GM12864 (cell line): ENCODE measurements at places on chromosomes 1 and 21.

GRCh38 chr1:89633800-89634625 lies 1.1 kb downstream of the LRRC8C start:
- no peak for DNase-seq

DNA sequence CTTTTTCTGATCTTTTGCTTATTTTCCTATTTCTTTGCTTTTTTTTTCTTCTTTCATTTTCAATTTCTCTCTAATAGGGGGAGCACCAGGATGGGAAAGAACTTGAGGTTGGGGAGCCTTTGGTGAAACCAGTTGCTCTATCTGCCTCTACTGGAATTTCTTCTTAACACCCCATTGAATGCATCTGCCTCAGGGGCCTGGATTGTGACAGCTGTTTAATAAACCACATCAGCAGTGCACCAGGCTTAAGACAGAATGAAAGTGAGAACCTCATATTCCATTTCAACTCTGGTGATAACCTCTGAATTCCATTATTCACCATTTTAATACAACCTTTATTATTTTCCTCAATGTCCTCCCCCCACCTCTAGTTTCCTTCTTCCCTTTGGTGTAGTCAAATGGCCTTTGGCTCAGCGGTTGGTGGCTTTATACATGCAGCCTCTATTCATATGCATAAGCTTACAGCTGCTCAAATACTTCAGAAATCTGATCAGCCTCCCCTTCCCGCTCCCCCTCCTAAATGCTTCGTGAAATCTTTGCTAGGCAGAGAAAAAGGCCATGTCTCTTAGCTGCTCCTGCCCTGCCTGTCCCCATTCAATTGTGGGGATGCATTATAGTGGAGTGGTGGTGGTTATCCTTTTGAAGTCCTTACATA lies 537.3 kb upstream of the PLXNA2 start:
- no peak for DNase-seq

GRCh38 chr1:36295390-36295789 lies 10.8 kb upstream of the SH3D21 start:
- DNase-seq = no peak

DNA sequence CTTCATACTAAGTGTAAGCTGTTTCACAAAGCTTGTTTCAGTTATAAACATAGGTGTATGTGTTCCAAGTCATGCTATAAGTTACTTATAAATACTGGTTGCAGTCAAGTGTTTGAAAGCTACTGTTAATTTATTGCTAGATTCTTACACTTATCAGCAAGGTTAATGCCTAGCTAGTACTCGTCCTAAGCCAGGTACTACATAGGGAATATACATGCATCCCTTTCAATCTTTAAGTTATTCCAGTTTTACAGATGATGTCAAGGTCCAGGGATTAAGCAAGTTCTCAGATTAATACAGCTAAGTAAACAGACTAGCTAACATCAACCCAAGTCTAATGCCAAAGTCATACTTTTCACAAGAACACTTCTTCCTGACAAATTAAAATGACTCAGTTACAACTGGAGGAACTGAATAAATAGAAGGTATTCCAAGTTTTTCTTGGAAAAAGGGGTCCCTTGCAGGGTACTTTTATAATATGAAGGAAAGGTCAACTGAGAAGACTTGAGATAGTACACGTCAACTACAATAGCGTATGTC lies 652.2 kb upstream of the USP24 start:
- DNase-seq = no peak

- DNase-seq = no peak
These were observed 656.9 kb downstream of the PTPRU start for GRCh38 chr1:29893046-29893723.

DNA sequence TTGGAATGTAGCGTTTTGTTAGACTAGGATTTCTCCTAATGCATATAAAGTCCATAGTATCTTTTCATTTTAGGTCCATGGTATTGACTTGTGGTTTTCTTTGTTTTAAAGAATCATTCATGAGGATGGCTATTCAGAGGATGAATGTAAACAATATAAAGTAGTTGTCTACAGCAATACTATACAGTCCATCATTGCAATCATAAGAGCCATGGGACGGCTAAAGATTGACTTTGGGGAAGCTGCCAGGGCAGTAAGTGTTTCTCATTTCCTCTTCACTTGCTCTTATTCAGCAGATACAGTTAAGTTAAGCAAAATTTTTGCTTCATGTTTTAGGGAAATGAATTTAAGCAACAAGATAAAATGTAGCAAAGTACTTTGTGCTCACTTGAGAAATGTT lies 25.4 kb downstream of the GNAI3 start:
- no peak for DNase-seq

GRCh38 chr1:182993746-182994145 lies 29.5 kb upstream of the LAMC1 start:
- no peak for DNase-seq

GRCh38 chr1:151281225-151281968 lies 702 bp upstream of the ZNF687 start:
- peak; percentile 92 for DNase-seq

DNA sequence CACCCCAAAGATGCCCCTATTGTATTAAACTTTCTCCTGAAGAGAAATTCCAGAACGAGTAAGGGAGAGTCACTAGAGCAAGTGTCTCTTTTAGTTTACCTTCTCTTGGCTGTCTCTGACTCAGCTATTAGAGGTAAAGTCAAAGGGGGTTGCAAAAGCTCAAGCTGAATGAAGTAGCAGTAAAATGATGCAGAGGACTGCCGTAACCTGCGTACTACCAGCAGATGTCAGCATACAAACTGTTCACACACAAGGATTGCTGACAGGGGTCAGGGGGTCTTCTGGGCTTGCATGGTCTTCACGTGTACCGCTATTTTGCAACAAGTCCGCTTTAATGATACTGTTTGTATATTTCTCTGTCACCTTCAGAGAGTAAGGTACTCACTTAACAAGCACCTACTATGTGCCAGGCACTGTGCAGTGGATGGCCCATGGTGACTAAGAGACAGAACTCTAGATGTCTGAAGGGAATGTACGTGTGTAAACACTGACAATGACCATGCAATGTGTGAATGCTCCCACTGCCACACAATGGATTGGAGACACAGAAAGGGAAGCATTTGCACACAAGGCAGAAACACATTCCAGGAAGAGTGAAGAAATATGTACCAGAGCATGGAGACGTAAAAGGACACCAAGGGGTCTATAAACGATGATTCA lies 34.9 kb downstream of the CHML start:
- no peak for DNase-seq

- no peak for DNase-seq
These were observed 11.5 kb upstream of the AIM2 start for GRCh38 chr1:159088050-159088449.

- DNase-seq = no peak
These were observed 1526.5 kb upstream of the TPTE start for GRCh38 chr21:8994640-8995511.

- no peak for DNase-seq
These were observed 96.6 kb downstream of the DDX20 start for GRCh38 chr1:111852261-111852721.

DNA sequence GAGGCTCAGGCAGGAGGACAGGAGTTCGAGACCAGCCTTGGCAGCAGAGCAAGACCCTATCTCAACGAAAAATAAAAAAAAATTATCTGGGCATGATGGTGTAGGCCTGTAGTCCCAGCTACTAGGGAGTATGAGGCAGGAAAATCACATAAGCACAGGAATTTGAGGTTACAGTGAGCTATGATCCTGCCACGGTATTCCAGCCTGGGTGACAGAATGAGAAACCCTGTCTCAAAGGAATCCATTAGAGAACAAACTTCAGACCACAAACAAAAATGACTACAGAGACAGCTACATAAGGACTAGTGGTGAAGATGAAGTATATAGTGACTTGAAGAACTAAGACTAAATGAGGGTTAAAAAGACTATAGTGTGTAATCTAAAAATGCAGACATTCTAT lies 233.1 kb downstream of the RERE start:
- DNase-seq = no peak

DNA sequence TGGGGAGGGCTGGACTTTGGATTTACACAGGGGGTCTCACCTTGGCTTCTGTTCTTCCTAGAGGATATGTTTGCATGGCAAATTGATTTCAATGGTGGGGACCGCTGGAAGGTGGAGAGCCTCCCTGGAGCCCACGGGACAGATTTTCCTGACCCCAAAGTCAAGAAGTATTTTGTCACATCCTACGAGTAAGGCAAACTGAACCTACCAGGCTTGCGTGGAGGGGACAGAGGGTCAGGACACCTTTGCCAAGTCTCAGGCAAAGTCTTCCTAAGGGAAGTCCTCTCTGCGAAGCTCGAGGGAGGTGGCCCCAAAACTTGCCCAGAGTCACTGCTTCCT lies 7.2 kb downstream of the FBXO6 start:
- DNase-seq = no peak

- no peak for DNase-seq
These were observed 116.7 kb downstream of the XCL2 start for GRCh38 chr1:168427051-168427450.

DNA sequence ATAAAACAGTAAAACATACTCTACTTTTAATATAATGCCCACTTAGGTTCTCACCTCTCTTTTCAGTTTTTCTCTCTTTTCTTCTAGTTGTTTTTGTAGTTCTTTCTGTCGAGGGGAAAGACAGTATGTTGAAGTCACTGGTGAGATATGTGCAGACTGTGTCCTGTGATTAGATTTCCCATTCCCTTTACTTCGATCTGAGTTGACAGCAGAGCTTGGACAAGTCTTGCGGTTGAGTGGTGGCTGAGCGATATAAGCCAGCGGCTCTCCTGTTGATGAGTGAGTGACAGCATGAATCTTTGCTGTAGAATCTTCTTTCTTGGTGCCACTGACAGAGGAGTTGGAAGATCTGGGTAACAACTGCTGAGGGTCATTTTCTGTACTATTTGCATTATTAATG lies 6.0 kb downstream of the CCDC181 start:
- DNase-seq = no peak

GRCh38 chr1:220527908-220528678 lies at the start of gene MARK1:
TSS of gene MARK1 (plus strand) at chr1:220528136. CDS start at chr1:220528823, 687 bp downstream.
- DNase-seq = no peak

GRCh38 chr1:226737819-226738420 lies 1.2 kb downstream of the ITPKB start:
- no peak for DNase-seq

GRCh38 chr1:169859001-169859400 lies 34.7 kb downstream of the SCYL3 start:
- DNase-seq = no peak

DNA sequence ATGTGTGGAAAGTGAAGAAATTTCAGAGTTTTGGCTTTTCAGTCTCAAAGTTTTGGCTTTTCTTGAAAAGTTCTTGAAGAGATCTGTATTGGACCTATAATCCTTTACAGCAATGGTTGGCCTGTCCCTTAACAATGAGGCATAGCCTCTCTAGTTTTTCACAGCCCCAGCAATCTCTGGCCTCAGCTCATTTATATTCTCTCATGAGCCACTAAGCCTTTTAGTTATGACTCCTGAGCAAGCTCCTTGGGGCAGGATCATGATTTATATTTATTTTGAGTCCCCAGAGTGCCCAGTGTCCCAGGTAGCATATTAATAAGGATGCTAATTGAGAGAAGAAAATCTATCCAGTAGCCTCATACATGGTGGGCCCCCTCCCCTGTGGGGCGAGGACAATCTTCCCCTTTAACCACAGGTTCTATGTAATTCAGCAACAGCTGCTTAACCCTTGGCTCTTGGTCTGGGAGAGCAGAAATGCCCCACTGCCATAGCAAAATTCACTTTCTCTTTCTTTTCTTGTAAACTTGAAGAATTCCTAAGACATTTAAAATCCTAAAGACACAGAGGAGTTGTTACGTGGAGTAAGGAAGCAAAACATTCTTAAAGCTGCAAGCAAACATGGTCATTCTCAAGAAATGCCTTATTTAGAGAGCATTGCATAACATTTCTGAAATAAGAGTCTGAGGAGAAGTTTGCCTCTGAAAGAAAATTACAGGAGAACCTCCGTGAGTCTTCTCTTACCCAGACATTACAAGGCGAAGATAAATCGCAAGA lies 6.3 kb downstream of the NGF start:
- no peak for DNase-seq

DNA sequence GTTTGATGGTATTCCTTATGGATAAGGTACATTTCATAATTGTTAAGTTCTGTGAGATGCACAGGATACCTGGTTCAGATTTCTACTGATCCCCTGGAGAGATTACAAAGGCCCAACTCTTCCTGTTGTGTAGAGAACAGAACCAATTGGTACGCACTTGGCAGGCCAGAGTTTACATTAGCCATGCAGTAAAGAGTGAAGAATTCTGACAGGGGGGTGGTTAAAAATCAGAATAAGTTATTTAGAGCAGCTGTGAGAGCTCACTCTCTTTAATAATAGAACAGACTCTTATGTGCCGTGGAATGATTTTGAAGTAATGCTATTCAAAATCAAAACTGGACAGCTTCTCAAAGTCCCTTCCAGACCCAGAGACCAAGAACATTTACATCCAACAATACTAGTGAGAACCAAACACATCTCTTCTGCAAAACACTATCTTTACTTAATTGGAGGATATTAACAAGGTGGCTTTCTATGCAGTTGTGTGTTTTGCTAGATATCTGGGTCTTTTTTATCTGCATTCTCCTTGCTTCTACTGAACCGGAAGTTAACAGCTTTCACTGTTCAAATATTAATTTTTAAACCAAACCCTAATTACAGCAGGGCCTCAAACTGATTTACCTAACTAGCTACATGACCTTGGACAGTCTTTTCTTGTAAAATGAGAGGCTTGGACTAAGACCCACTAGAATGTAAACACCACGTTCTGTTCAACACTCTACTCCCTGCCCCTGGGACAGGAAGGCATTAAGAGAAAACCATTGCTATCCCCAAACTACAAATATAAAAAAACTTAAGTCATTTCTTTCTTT lies 4.0 kb downstream of the USP24 start:
- DNase-seq = no peak
